Astrocyte (in vitro differentiated cells and primary cell): ENCODE measurements at places on chromosomes 4 and X.

DNA sequence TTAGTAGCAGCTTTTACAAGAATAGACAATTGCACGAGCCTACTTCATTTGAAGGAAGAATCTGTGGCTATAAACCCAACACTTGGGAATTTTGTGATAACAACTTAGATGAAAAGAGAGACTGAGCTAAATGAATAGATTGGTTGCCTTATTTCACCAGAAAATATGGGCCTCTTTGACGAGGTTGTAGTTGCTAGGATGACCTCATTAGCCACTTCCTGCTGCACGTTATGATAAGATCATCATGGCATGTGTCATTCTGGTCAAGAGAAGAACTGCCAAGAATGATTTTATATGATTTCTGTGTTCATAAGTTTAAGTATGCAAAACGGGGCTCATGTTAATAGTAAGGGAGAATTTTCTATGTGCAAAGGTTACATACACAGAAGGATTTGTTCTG is 321.9 kb upstream of the GIMD1 start:
- DNase-seq: peak; percentile 65

- DNase-seq: no peak
These were observed 201.7 kb upstream of the ANK2 start for GRCh38 chr4:112847781-112848180.

DNA sequence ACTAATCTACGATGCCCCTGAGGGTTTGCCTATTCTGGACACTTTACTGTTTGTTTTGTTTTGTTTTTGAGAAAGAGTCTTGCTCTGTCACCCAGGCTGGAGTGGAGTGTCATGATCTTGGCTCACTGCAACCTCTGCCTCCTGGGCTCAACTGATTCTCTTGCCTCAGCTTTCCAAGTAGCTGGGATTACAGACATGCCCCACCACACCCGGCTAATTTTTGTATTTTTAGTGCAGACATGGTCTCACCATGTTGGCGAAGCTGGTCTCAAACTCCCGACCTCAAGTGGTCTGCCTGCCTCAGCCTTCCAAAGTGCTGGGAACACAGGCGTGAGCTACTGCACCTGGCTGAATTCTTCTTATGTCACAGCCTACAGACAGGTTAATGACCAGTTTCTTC is 70.7 kb downstream of the MFAP3L start:
- no peak for DNase-seq

GRCh38 chr4:116073051-116073450 is 959.6 kb upstream of the NDST4 start:
- DNase-seq: no peak

GRCh38 chr4:175540151-175540550 is 271.9 kb downstream of the GPM6A start:
- no peak for DNase-seq

GRCh38 chr4:125389713-125390112 is 75.0 kb downstream of the FAT4 start:
- DNase-seq: peak; percentile 98

DNA sequence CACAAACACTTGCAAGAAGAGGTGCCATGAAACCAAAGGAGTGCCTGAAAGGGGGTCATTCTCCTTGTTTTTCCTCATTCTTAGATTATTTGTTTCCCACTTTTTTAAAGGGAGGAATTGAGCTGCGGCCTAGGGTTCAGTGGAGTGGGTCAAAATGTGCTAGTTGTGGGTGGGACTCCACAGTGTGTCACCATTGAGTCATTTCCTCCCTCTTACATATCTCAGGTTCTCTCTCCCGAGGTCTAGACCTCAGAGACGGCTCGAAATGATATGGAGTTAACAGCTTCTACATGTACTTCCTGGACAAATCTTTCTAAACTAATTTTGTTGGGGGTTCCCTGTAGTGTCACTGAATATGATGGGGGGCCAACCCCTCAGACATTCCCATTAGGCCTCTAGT is 328.4 kb upstream of the SPANXN1 start:
- no peak for DNase-seq

- DNase-seq: peak; percentile 30
These were observed 26.6 kb downstream of the ZRSR2 start for GRCh38 chrX:15816886-15817285.
